ENCODE measurements at places on chromosomes 4 and X. TPM values are rescaled to one million over a fixed set of nuclear protein-coding genes. Genes with fewer than 3 reads are reported as not detected.

PHKA2 gene
- 19.9 TPM for total RNA-seq

CCDC110 gene
- total RNA-seq: 0.28 TPM

NR3C2 gene
- 16.4 TPM for total RNA-seq

GRCh38 chrX:7220121-7220520 lies 72.2 kb upstream of the PUDP start:
- no peak overlapping the region for H3K4me3 ChIP-seq
- no peak overlapping the region for H3K27ac ChIP-seq
- no peak for DNase-seq
- no peaks in the 10 kb centered on the region for H3K36me3 ChIP-seq
- H3K4me1 ChIP-seq: no peaks in the 10 kb centered on the region

DNA sequence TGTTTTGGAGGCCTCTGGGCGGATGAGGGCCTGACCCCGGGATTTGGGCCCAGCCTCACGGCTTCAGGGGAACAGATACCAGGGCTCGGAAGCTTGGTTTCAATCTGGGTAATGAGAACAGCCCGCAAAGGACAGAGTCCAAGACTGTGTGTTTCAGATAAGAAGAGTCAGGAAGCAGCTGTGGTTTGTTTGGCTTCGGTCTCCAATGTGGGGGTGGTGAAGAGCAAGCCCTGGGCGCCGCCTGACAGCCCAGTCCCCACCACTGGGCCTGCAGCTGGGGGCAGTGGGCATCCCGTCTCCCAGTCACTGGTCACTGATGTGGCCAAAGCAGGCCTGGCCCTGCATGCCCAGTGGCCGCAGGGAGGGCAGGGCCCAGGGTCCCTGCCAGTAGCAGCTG lies 9.1 kb downstream of the WFS1 start:
- peak; percentile 96 for DNase-seq
- peaks cover 23% of the 10 kb centered on the region for H3K4me1 ChIP-seq
- no peaks in the 10 kb centered on the region for H3K27me3 ChIP-seq
- H3K27ac ChIP-seq: peak overlapping the region; percentile 64
- H3K36me3 ChIP-seq: no peaks in the 10 kb centered on the region

DNA sequence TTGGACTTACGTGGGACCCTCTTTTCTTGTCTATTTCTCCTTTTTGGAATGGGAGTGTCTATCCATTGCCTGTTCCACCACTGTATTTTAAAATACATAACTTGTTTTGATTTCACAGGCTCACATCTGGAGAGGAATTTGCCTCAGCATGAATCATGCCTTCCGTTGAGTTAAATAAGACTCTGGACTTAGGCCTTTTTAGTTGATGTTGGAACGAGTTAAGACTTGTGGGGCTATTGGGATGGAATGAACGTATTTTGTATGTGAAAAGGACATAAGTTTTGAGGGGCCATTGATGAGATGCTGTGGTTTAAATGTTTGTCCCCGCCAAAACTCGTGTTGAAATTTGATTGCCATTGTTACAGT lies 66.2 kb downstream of the BEX3 start:
- no peaks in the 10 kb centered on the region for H3K27me3 ChIP-seq
- DNase-seq: peak; percentile 61
- no peaks in the 10 kb centered on the region for H3K36me3 ChIP-seq
- no peak overlapping the region for H3K4me3 ChIP-seq
- H3K4me1 ChIP-seq: peaks cover 12% of the 10 kb centered on the region

GRCh38 chrX:44143061-44143602 lies 169.9 kb upstream of the NDP start:
- no peak overlapping the region for H3K4me3 ChIP-seq

DNA sequence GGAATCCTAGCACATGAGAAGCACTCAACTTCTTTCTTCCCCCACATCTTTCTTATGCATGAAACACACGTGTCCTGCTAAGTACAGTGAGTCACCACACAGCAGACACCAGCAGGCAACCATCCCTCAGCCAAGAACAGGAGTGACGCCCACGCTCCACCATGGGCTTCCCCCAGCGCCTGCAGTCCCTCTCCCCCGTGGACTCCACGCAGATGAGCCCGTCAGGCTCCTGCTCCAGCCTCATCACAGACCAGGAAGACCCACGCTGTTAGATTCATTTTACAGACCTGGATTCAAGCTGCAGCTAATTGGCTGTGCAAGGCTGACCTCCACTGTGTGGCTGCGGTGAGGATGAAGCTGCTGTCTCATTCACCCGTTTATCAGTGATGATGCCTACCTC lies 16.7 kb downstream of the HMX1 start:
- H3K27me3 ChIP-seq: peaks cover 47% of the 10 kb centered on the region
- no peak overlapping the region for H3K4me3 ChIP-seq
- H3K4me1 ChIP-seq: no peaks in the 10 kb centered on the region

DNA sequence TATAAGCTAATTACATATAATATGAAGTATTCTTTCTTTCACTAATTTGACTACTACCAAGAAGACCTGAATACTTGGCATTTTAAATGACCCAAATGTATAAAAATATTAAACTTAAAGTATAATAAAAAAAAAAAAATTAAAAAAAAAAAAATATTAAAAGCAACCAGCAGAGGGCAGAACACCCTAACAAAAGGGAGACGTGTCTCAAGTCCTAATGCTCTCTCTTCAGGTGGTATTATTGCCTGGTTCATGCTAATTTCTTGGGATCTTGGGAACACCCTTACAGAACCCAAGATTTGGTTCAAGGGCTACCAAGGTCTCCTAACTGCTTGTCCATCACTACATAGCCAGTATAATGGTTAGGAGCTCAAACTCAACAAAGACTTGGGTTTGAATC lies 754.8 kb downstream of the RAB28 start:
- no peaks in the 10 kb centered on the region for H3K27me3 ChIP-seq
- no peaks in the 10 kb centered on the region for H3K36me3 ChIP-seq
- H3K27ac ChIP-seq: no peak overlapping the region
- peak; percentile 25 for DNase-seq

DNA sequence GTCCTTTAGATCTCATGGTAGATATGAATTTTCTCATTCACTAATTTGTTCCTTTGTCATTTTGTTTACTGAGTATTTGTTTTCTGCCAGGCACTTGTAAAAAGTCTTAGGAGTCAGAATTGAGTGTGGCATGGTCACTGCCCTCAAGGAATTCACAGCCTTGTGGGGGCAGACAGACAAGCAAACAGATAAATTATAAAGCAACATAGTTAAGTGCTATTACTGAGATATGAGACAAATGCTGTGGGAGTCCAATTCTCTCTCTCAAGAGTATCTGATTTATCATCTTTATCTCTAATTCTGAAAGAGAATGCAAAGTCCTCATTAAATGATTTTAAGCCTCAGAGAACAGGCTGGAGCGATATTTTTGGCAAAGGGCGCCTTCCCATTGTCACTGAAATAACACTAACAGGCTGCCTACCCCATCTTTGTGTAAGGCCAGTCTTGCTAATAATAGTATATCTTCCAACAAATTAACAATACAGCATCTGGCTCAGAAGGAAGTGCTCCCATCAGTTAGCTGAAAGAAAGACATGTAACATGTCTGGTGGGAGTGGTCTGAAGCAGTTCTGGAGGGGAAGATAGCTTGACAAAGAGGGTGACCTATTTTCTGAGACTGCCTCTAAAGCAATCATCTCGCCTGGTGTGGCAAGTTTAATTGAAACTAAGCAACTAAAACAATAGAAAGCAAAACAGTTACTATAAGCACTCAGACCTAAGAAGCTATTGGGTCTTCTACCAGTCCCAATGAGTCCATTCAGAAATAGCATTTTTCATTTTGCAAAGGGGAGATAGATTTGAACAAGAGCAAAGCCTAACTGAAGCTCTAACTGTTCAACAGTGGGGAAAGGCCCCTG lies 61.5 kb upstream of the AMOT start:
- no peaks in the 10 kb centered on the region for H3K36me3 ChIP-seq
- no peak overlapping the region for H3K27ac ChIP-seq
- DNase-seq: no peak

GRCh38 chr4:36128689-36129088 lies 115.6 kb downstream of the ARAP2 start:
- no peak overlapping the region for H3K27ac ChIP-seq
- no peaks in the 10 kb centered on the region for H3K36me3 ChIP-seq
- no peaks in the 10 kb centered on the region for H3K27me3 ChIP-seq

DNA sequence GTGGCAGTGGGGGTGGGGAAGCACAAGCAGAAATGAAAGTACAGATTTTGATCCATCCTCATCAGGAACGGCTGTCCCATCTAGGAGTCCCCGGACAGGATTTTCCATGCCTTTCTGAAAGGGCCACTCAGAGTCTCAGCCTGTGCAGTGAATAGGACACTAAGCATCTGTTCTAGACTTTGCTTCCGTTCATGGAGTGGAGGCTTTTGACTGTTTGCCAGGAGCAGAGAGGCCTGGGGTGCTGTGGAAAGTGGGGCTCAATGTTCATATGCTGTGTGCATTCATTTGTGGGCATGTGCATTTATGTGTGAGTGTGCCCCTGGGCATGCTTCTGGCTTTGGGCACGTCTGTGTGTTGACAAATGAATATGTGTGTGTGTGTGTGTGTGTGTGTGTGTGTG lies 25.6 kb upstream of the MAMLD1 start:
- H3K4me1 ChIP-seq: no peaks in the 10 kb centered on the region
- H3K27me3 ChIP-seq: no peaks in the 10 kb centered on the region
- H3K4me3 ChIP-seq: no peak overlapping the region
- no peaks in the 10 kb centered on the region for H3K36me3 ChIP-seq
- DNase-seq: no peak
- no peak overlapping the region for H3K27ac ChIP-seq
